ENCODE measurements at places on chromosomes 6 and 20. TPM values are rescaled to one million over a fixed set of nuclear protein-coding genes. Genes with fewer than 3 reads are reported as not detected.
A peak's percentile ranks its signal among the peaks of the same experiment; 100 is the strongest.

Gene TBC1D22B
- 5.8 TPM for total RNA-seq

GRCh38 chr6:149218915-149219314 lies 98.6 kb upstream of the TAB2 start:
- DNase-seq: no peak

- DNase-seq: no peak
Observed at GRCh38 chr6:127263481-127263880, 3.2 kb upstream of the RNF146 start.

GRCh38 chr6:141244366-141244765 lies 888.4 kb upstream of the GJE1 start:
- no peak for DNase-seq

Gene RBPJL
- not detected for total RNA-seq

DNA sequence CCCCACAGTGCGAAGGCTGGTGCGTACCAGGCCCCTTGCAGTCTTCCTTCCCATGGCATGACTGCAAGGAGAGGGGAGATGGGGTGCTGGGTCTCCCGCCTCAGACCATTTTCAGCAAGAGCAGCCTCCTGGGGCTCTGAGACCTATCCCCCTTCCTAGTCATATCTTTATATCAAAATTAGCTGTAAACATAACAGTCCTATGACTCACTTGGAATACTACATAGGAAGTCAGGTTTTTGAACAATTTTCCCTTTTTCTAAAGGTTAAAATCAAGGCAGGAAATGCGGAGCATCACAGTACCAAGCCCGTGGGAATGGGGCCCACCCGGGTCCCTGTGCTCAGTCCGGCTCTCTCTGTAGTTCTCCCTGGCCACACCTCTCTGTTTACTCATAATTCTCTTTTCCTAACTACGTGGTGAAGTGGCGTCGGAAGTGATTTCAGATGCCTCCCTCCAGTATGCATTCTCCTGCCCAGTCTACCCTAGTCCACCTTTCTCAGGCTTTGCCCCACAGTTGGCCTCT lies 109.8 kb upstream of the TMEM170B start:
- DNase-seq: no peak

DNA sequence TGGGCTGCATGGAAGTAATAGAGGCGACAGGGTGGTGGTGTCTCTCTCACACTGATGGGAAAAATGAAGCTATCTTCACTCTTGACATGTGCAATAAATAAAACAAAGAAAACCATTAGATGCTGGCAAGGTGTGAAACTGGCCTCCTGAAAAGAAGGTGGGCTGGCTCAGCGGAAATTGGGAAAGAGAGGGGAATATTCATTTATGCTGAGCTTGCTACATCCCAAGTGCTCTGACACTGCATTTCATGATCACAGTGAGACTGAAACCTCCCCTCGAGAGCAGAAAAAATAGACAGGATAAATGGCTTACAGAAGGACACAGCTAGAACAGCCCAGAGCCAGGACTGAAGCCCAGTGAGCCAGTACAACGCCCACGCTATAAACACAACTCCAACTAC lies 112.1 kb upstream of the SMLR1 start:
- no peak for DNase-seq

GRCh38 chr6:125994670-125995488 lies 8.5 kb downstream of the TRMT11 start:
- no peak for DNase-seq

Gene PPIL6
- 4.1 TPM for total RNA-seq

GRCh38 chr6:20112241-20112640 lies 100.0 kb downstream of the MBOAT1 start:
- no peak for DNase-seq

Gene TRERF1
- 6.2 TPM for total RNA-seq

Gene PROKR2
- total RNA-seq: not detected

Gene NOL7
- 36.4 TPM for total RNA-seq

DNA sequence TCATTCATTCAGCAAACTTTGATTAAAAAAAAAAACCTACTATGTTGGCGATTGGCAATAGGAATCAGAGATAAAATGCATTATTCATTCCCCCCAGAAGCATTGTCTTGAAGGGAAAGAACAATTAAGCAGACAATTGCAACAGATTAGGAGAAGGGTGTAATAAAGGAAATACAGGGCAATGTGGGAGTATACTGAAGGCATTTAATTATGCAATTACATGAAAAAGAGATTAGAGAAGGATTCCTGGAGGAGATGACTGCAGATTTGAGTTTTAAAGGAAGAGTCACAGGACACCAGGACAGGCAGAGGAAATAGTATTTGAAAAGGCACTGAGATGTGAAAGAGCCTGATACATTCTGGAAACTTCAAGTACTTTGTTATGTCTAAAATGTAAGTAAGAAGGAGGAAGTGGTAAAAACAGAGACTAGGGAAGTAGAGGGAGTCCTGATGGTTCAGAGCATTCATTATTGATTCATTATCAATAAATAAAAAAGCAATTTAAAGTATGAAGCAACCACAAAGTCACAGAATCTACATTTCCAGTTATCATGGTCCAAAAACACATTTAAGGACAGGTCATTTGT lies 43.7 kb downstream of the THEMIS start:
- DNase-seq: no peak

DNA sequence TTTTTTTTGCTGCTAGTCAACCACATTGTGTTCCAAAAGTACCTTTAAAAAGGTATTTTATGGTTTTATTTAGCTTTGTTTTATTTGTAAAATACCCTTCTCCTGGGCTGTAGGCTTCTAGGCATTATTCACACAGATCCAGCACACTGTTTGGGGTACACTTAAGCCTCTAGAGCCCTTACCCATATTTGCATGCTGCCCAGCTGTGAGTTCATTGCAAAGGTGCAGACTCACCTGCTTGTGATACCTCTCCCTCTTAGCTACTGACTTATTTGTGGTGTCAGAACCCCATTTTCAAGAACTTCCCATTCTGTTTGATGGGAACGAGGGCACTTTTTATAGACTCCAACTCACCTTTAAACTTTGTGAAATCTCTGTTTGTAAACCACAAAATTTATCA lies 69.8 kb downstream of the RIN2 start:
- DNase-seq: no peak

GRCh38 chr6:82259389-82259788 lies 11.8 kb upstream of the IBTK start:
- DNase-seq: no peak

Gene PABPC1L
- total RNA-seq: 18.3 TPM

GRCh38 chr6:112253841-112254816 lies at the start of gene LAMA4:
TSS of gene LAMA4 (minus strand) at chr6:112254567. CDS start at chr6:112254150, 417 bp downstream.
- peak; percentile 70 for DNase-seq

Gene HLA-DRA
- total RNA-seq: 92.8 TPM

GRCh38 chr6:87870556-87870955 lies 168.5 kb upstream of the AKIRIN2 start:
- DNase-seq: no peak

DNA sequence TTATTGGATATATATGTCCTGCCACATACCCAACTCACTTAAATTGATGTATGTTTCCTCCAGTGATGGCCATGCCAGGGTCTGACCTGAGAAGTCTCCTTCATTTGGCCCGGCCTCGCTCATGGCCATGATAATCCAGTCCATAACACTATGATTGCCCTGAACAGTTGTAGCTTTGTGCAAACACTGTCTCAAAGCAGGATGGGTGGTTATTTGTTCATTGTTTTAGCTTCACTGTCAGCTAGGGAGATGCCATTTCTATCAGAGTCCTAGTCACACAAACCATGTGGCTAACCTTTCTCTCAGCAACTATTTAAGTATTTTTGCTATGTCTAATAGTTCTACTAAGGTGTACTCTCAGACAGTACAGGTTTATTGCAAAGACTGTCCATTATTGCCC lies 47.6 kb upstream of the ZNF337 start:
- DNase-seq: no peak

GRCh38 chr6:71983131-71983530 lies 96.8 kb downstream of the RIMS1 start:
- DNase-seq: no peak

DNA sequence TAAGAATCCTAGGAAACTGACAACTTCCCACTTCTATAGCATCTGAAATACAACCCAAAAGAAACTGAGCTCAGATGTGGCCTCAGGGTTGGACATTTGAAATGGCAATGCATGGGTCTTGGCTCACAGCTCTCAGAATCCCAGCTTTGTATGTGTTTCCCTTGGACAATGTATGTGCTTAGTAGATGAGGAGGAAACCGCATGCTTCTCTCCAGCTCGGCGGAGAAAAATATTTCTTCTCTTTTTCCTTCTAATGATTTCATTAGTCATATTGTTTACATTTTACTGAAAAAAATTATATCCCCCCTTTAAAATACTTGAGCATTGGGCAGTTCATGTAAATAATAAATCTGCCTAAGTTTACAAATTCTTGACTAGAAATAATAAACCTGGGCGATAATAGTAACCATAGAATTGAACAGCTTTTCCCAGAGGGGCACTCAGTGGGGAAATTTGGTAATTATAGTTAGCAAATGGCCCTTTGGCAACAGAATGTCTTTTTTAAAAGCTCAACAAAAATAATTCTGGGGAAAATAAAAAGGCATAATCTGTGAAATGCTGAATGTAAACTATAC lies 55.3 kb downstream of the PFDN4 start:
- DNase-seq: no peak

Gene TREML2
- total RNA-seq: 0.39 TPM

GRCh38 chr20:17825960-17826843 lies 126.4 kb downstream of the BANF2 start:
- DNase-seq: no peak

- no peak for DNase-seq
Observed at GRCh38 chr6:14291331-14291730, 173.8 kb downstream of the CD83 start.

DNA sequence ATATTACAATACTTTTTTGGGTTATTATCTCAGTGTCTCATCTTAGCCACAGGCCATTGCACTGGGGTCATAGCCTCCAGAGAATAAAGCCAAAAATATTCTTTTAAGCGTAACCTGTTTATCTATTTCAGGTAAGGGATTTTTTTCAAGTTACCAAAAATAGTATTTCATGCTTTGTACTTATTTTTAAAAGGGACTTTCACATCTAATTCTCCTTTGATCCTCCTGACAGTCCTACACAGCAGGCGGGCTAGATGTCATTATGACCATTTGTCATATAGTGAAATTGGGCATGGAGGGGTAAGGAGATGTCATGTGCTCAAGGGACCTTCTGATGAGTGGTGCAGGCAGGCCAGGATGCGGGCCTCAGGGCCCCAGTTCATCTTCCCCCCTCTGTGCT lies 68.9 kb downstream of the TBC1D7 start:
- DNase-seq: no peak

Gene MYB
- 7.8 TPM for total RNA-seq

GRCh38 chr20:62567246-62568044 lies 74.9 kb upstream of the SLCO4A1 start:
- DNase-seq: no peak

GRCh38 chr6:11656491-11656890 lies 118.9 kb downstream of the TMEM170B start:
- DNase-seq: no peak

DNA sequence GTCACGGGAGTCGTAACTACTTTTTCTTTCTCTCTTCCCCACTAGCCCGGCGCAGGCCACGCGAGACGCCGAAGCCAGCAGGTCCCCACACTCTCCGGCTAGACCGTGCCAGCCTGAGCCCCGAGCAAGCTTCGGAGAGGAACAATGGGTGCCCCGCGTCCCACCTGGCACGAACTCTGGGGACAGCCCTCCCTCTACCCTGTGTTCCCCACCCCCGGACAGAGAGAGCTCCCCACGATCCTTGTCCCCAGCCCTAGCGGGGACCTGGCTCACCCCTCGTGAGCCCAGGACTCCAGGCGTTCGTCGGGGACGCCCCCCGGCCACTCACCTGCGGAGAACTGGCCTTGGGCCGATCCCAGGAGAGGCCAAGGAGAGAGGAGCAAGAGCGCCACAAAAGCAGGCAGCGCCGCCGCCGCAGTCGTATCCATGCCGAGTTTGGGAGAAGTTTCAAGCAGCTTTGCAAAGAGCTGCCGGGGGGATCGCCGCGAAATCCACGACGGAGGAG lies 416 bp downstream of the PTPRK start:
- peak; percentile 61 for DNase-seq

DNA sequence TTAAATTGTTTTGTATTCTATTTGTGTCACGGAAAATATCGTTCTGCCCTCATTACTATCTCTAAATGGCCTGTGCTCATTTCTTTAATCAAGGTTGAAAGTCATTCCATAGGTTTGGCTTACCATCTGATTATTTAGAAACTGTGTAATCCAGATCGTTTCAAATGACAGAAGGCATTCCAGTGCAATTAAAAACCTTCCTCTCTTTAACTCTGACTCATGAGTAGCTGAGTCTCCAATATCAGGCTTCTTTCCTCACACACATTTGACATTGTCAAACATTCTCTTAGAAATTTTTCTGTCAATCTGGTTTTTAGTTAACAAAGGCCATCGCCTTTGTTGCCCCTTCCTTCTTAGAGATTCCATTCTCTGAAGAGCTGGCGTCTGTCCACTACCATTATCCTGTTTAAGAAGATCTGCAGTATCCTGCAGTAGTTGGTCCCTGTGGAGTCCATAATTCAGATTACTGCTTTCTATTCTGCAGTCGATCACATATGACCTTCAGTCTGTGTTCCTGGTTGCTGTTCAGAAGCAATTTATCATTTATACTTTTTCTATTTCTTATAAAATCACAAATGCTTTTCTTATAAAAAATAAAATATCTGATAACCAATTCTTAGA lies 3.9 kb upstream of the TRDN start:
- no peak for DNase-seq

DNA sequence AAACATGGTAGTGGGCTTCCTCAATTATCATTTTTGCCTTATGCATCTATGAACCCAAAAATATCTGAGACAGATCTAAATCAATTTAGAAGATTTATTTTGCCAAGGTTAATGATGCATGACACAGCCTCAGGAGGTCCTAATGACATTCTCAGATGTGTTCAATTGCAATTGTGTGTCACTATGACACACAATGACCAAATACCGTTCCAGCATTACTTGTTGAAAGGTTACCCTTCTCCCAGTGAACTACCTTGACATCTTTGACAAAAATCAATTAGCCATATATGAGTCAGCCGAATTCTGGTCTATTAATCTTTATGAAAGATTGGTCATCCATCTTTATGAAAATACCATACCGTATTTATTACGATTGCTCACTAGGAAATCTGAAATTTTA lies 592.5 kb upstream of the GJE1 start:
- no peak for DNase-seq

Gene TMEM74B
- 2.5 TPM for total RNA-seq

- DNase-seq: no peak
Observed at GRCh38 chr6:138088326-138088762, 18.9 kb downstream of the PERP start.

GRCh38 chr6:154593122-154593521 lies 82.6 kb upstream of the CNKSR3 start:
- no peak for DNase-seq

Data from skin of body (tissue), 3 donors.